ENCODE measurements at places on chromosomes 7 and 10.
A peak's percentile ranks its signal among the peaks of the same experiment; 100 is the strongest.

- DNase-seq, result peak; percentile 86
Observed at GRCh38 chr7:26686448-26686981, 177.9 kb downstream of the SKAP2 start.

GRCh38 chr7:50427518-50427917 lies 22.6 kb downstream of the FIGNL1 start:
- no peak for DNase-seq

DNA sequence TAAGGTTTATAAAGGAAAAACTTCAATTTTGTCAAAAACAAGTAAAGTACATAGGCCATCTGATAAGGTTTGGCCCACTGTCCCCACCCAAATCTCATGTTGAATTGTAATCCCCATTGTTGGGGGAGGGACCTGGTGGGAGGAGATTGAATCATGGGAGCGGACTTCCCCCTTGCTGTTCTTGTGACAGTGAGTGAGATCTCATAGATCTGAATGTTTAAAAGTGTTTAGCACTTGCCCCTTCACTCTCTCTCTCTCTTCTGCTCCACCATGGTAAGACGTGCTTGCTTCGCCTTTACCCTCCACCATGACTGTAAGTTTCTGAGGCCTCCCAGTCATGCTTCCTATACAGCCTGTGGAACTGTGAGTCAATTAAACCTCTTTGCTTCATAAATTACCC lies 18.2 kb downstream of the MRPL32 start:
- no peak for DNase-seq

DNA sequence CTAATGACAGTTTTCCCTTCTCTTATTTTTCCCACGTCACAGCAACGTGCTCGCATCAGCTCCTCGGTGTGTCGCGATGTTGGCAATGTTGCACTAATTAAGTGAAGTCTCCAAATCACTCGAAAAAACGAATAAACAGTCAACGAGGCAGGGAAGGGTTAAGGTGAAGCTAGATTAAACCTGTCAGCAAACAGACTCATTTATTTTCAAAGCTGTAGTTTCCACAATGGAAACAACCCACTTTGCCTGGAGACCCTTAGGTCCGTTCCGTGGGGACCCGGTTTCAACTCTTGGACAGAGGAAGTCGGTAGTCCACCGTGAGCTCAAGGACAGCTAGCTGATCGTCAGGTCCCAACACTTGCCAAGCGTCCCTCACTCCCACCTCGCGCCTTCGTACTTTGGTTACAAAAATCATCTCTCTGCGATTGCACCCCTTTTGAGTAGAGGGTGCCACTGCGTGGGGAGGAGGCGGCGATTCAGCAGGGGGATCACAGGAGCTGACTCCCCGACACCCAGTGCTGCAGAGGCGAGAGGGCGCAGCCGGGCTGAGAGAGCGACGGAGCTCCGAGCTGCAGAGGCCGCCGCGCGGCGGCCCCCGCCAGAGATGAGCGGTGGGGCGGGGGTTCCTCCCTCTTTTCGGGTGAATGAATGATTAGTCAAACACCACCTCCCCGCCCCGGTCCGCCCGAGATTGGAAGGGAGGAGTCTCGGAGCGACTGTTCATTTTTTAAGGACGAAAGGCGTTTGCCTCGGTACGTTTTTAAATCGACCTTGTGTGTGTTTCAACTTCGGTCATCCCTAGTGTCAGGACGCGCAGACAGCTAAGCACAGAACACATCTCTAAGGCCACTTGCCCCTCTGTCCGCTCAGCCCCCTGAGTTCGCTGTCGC lies 1.3 kb upstream of the BMPER start:
- peak; percentile 64 for DNase-seq

DNA sequence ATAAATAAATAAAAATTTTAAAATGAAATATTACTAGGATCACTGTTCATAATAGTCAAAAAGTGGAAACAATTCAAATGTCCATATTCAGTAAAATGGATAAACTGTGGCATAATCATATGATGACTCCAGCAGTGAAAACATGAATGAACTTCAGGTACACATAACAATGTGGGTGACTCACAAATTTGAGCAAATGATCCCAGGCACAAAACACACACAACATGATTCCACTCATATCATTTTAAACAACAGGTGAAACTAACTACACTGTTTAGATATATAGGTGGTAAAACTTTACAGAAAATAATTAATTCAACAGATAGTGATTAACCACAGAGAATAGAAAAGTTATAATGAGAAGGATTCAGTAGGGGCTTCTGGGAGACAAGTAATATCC lies 14.7 kb upstream of the SAMD8 start:
- no peak for DNase-seq

GRCh38 chr10:94013331-94013760 lies 19.6 kb downstream of the PLCE1 start:
- DNase-seq, result no peak

- no peak for DNase-seq
Observed at GRCh38 chr10:117014835-117015234, 9.8 kb upstream of the SHTN1 start.

DNA sequence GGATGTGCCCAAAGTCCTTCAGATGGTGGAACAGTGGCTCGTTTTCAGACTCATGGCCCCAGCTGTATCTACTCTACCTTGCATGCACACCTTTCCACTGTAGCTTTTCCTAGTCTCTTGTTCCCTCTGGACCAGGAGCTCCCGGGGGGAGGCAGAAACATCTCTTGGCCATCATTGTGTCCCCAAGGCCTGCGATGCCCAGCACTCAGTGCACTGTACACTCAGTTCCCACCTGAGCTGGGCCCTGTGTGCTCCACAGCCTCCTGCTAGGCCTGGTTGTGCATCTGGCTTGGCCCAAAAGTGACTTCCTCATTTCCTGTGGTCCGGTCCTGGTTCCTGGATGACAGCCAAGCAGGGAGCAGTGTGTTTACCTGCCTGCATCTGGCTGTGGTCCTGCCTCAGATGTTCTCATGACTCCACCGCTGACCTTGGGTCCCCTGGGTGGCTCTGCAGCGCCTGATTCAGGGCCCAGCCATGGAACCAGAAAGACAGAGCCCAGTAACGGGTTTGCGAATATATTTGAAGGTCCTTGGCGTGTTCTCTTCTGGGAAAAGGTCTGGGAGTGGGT lies 9.9 kb upstream of the DOCK1 start:
- no peak for DNase-seq

DNA sequence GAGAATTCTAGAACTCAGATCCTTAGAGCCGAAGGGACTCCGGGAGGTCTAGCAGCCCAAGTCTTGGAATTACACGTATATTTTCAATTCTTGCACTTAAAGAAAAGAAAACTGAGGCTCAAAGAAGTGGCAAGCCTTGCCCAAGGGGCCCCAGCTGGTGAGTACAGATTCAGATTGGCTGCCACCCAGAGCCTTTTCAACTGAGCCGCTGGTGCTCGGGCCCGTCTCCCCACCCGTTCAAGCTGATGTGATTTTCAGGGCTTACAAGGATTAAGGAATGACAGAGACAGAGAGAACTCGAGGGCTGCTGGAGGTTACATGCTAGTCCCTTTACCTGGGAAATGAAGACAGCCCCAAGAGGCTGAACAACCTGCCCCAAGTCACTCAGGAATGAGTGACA lies 117.8 kb downstream of the ABLIM1 start:
- DNase-seq, result no peak

- DNase-seq, result no peak
Observed at GRCh38 chr10:118585794-118586193, 9.7 kb downstream of the PRLHR start.

DNA sequence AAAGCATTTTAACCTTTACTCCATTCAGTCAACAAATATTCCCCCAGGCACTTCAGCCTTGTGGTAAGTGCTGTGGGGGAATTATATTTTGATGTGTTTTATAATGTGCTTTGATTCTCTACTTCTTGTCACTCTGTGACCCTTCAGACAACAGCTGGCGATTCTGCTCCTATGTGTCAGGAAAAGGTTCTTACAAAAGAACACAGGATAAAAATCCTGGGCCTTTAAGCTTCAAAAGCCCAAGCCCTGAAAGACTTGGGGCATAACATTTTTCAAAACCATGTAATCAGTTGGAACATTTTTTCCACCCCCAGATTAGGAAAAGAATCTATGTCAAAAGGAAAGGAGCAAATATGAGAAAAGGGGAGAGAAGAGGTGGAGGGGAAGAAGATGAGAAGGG lies 37.8 kb upstream of the LRRC17 start:
- DNase-seq, result no peak

DNA sequence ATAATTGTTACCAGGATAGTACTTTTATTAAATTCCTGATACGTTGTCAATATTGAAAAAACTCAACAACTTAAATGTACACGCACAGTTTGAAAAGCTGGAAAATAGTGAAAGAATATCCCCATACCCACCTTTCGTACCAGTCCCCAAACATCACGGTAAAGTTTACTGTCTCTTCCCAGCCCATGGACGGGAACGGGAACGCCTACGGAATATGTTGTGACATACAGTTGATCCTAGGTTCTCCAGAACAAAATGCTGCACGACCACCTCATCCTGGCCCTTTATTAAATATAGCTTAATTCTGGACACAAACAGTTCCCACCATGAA lies 527 bp upstream of the BCAP29 start:
- DNase-seq, result peak; percentile 53

DNA sequence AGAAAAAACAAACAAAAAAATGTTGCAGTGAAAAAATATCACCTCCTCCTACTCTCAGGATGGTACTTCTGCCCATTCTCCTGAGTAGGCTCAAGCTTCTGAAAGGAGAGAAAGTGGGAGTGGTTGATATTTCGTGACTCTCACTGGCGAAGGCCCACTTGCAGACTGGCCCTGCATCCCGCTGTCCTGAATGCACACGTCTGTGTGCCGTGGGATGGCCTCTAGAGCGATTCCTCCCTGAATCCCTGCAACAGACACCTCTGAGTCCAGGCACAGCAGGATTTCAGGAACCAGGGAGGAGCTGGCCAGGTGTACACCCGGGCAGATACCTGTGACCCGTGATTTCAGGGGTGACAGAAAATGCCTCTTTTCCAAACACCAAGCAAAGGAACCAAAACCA lies 319.2 kb downstream of the DPP6 start:
- DNase-seq, result no peak

- no peak for DNase-seq
Observed at GRCh38 chr10:86313621-86314041, 53.0 kb downstream of the GRID1 start.

DNA sequence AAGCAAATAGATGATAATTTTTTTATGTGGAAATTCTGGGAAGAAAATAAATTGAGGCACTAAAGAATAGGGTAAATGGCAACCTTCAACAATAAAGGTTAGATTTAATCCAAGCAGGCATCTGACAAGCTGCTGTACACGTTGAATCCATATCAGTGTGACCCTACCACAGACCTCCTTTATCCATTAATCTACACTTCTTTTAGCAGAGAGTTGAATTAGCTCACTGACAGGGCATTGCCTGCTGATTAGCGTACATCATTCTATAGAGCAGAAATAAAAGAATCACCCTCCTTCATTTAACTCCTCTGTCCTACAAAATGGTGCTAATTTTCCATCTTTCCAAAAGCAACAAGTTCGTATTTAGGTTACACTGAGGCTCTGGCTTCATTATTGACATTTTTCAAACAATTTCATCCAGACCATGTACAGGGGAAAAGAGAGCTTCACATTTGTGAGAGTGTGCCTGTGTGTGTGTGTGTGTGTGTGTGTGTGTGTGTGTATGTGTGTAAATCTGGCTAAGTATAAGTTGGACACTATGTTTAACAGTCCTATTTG lies 356.0 kb downstream of the TFEC start:
- DNase-seq, result no peak

DNA sequence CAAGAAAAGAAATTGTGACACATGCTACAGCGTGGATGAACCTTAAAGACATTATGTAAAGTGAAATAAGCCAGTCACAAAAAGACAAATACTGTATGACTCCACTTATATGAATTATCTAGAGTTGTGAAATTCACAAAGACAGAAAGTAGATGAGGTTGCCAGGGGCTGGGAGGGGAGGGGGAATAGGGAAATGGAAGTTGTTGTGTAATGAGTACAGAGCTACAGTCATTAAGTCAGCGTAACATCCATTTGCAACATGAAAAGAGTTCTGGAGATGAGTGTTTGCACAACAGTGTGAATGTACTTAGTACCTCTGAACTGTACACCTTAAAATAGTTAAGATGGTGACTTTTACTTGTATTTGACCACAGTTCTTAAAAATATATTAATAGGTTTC lies 112.1 kb upstream of the CDK1 start:
- no peak for DNase-seq

- DNase-seq, result no peak
Observed at GRCh38 chr7:129947701-129948100, 5.1 kb downstream of the UBE2H start.

DNA sequence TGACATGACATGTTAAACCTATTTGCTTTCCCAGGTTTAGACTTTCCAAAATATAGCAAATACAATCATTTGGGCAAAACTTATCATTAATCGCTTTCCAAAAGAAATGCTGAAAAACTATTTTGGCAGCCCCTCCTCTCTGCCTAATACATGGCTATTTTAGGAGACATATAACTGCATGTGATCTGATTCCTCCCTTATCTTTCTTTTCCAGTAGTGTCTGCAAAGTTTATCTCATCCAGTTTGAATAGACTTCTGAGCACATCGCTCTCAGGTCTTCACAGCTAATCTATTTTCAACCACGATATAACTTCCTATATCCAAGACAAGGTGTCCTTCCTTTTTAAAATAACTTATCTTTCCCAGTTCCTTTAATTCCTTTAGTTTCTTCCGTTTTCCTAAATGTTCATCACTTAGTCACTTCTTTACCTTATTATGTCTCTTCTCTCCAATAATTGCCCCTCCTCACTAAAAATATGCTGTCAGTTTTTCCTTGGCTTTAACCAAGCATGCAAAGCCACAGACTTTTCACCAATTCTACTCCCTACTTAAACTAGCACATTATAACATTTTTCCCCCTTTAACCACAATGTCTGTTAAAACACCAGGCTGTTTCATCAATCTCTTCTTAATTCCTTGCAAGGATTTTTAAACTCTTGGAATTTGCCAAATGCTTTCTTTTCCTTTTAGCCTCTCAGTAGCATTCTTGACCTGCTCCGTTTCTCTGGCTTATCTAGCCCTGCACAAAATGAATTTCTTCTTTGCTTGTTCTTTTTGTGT lies 24.4 kb downstream of the GNG11 start:
- no peak for DNase-seq

GRCh38 chr7:55127622-55128081 lies 108.8 kb downstream of the EGFR start:
- DNase-seq, result peak; percentile 89

GRCh38 chr10:117503244-117504205 lies 39.0 kb upstream of the EMX2 start:
- DNase-seq, result peak; percentile 83

DNA sequence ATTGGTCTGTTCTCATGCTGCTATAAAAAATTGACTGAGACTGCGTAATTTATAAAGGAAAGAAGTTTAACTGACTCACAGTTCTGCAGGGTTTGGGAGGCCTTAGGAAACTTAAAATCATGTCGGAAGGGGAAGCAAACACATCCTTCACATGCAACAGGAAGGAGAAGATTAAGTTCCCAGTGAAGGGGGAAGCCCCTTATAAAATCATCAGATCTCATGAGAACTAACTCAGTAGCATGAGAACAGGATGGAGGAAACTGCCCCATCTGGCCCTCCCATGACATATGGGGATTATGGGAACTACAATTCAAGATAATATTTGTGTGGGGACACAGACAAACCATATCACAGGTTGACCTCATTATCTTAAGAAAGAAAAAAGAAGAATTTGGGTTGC lies 134.5 kb downstream of the PPP1R3A start:
- no peak for DNase-seq

Data from skin of body (tissue), 3 donors.